ENCODE measurements at places on chromosomes 4 and X.

DNA sequence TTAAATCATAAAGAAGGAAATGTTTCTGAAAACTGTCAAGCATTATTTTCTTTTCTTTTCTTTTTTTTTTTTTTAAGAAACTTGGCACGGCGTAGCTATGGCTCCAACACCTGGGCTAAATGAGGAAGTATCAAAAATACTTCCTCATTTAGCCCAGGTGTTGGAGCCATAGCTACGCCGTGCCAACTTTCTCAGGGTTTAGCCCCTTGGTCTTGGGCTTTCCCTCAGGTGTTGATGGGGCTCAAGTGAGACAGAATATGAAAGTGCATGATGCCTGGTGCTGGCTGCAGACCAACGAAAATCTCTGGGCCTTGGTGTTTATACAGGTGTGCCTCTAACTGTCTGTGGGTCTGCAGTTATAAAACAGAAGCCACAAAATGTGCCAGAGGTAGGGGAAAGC, 132.7 kb downstream of the ARHGAP24 start:
- no peaks in the 10 kb centered on the region for H3K27me3 ChIP-seq
- H3K27ac ChIP-seq: no peak overlapping the region
- no peaks in the 10 kb centered on the region for H3K4me1 ChIP-seq
- H3K4me3 ChIP-seq: no peak overlapping the region
- H3K36me3 ChIP-seq: no peaks in the 10 kb centered on the region

DNA sequence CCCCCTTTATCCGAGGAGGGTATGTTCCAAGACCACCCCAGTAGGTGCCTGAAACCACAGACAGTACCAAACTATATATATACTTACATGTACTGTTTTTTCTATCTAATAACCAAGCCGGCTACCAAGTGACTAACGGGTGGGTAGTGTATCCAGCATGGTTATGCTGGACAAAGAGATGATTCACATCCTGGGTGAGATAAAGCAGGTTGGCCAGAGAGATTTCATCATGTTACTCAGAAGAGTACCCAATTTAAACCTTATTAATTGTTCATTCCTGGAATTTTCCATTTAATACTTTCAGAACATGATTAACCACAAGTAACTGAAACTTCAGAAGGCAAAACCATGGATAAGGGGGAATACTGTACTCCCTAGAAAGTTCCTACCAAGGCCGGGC, 46.5 kb downstream of the RFC1 start:
- H3K27me3 ChIP-seq: no peaks in the 10 kb centered on the region
- H3K4me1 ChIP-seq: peaks cover 36% of the 10 kb centered on the region
- peak; percentile 89 for DNase-seq

GRCh38 chr4:71231129-71232055, 107.4 kb upstream of the SLC4A4 start:
- H3K27ac ChIP-seq: peak overlapping the region; percentile 80
- DNase-seq: peak; percentile 64
- peak overlapping the region; percentile 69 for H3K4me3 ChIP-seq
- no peaks in the 10 kb centered on the region for H3K36me3 ChIP-seq
- peaks cover 72% of the 10 kb centered on the region for H3K4me1 ChIP-seq

- H3K27ac ChIP-seq: no peak overlapping the region
- H3K4me3 ChIP-seq: no peak overlapping the region
- peaks cover 31% of the 10 kb centered on the region for H3K4me1 ChIP-seq
- H3K36me3 ChIP-seq: no peaks in the 10 kb centered on the region
Observed at GRCh38 chrX:13013363-13014110, 30.9 kb downstream of the FAM9C start.

- peaks cover 9% of the 10 kb centered on the region for H3K4me1 ChIP-seq
- H3K27ac ChIP-seq: no peak overlapping the region
- H3K27me3 ChIP-seq: peaks cover 1% of the 10 kb centered on the region
- H3K36me3 ChIP-seq: peaks cover 2% of the 10 kb centered on the region
- no peak overlapping the region for H3K4me3 ChIP-seq
Observed at GRCh38 chrX:47174376-47174775, 19.3 kb upstream of the UBA1 start.

GRCh38 chr4:156595041-156595440, 376.6 kb downstream of the PDGFC start:
- peaks cover 45% of the 10 kb centered on the region for H3K4me1 ChIP-seq
- no peak overlapping the region for H3K27ac ChIP-seq
- H3K27me3 ChIP-seq: no peaks in the 10 kb centered on the region
- H3K4me3 ChIP-seq: no peak overlapping the region
- no peaks in the 10 kb centered on the region for H3K36me3 ChIP-seq

- peaks cover 1% of the 10 kb centered on the region for H3K27me3 ChIP-seq
- H3K36me3 ChIP-seq: no peaks in the 10 kb centered on the region
- DNase-seq: no peak
- no peak overlapping the region for H3K4me3 ChIP-seq
- H3K4me1 ChIP-seq: no peaks in the 10 kb centered on the region
- H3K27ac ChIP-seq: no peak overlapping the region
Observed at GRCh38 chr4:157314906-157315305, 94.4 kb downstream of the GRIA2 start.

DNA sequence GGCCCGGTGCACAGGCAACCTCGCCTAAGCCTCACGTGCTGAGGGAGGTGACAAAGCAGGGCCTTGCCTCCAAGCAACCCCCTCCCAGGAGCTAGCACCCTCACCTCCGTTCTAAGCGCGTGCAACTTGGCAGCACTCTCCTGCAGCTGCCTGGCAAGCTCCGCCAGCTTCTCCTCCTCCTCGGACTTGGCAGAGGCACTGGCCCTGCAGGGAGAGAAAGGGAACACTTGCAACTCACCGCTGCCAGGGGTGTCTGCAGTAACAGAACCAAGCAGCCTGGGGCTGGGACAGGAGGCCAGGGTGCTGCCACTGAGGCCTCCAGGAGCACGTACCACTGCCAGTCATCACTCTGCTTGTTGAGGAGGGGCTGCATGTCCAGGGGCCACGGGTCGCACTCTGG, 10.3 kb upstream of the TREX2 start:
- H3K27me3 ChIP-seq: no peaks in the 10 kb centered on the region
- peaks cover 4% of the 10 kb centered on the region for H3K36me3 ChIP-seq
- peaks cover 18% of the 10 kb centered on the region for H3K4me1 ChIP-seq
- H3K4me3 ChIP-seq: no peak overlapping the region
- no peak for DNase-seq

- DNase-seq: peak; percentile 30
- no peak overlapping the region for H3K27ac ChIP-seq
- no peaks in the 10 kb centered on the region for H3K27me3 ChIP-seq
- no peak overlapping the region for H3K4me3 ChIP-seq
- peaks cover 51% of the 10 kb centered on the region for H3K4me1 ChIP-seq
- peaks cover 5% of the 10 kb centered on the region for H3K36me3 ChIP-seq
Observed at GRCh38 chr4:141571362-141571761, 65.0 kb upstream of the IL15 start.

GRCh38 chr4:106238820-106239420, 77.1 kb downstream of the TBCK start:
- no peaks in the 10 kb centered on the region for H3K27me3 ChIP-seq
- H3K4me1 ChIP-seq: peaks cover 13% of the 10 kb centered on the region
- H3K27ac ChIP-seq: no peak overlapping the region
- peaks cover 11% of the 10 kb centered on the region for H3K36me3 ChIP-seq
- H3K4me3 ChIP-seq: no peak overlapping the region

DNA sequence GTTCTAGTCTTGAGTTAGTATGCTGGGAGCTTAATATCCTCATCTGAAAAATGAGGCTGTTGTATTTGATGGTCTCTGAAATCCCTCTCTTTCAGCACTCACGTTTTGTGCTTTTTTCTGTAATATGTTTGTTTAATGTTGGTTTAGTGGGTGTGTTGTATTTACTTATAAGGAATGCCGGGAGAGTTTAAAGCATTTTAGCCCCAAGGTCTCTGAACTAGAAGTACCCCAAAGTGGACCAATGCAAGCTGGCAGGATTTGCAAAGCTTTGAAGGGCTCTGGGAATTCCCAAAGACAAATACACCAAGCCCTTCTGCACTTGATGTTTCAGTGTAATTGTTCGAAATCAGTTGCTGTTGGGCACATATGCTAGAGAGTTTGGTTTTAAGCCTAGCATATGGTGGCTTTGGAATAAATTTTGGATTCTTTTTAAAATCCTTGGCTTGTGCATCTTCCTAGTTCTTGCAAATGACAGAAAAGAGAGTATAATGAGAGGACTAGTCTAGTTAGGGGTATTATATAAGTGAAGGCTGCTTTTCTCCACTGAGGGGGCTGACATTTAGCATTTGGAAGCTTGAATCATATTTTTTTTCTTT, 371.4 kb upstream of the BOD1L1 start:
- no peak overlapping the region for H3K4me3 ChIP-seq
- no peak for DNase-seq
- no peak overlapping the region for H3K27ac ChIP-seq
- H3K4me1 ChIP-seq: peaks cover 11% of the 10 kb centered on the region

GRCh38 chr4:127182687-127183086, 450.1 kb upstream of the INTU start:
- no peaks in the 10 kb centered on the region for H3K36me3 ChIP-seq
- no peaks in the 10 kb centered on the region for H3K27me3 ChIP-seq
- DNase-seq: no peak
- no peaks in the 10 kb centered on the region for H3K4me1 ChIP-seq
- H3K4me3 ChIP-seq: no peak overlapping the region
